ENCODE measurements at places on chromosomes 6 and 20.

- no peak for DNase-seq
Measured at GRCh38 chr20:58623579-58624473, 27.3 kb upstream of the STX16 start.

DNA sequence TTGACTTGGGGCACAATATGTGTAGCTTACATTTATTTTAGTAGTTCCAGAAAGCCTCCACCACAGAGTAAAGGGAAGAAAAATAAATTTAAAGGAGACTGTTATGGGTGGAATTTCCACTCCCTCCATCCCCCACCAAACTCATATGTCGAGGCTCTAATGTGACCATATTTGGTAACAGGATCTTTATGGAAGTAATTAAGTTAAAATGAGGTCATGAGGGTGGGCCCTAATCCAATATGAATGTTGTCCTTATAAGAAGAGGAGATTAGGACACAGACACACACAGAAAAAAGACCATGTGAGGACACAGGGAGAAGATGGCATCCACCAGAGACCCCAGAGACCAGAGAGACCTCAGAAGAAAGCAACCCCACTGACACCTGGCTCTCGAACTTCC, 189.7 kb downstream of the EDN1 start:
- no peak for DNase-seq

GRCh38 chr20:25224941-25225340, 22.9 kb upstream of the PYGB start:
- DNase-seq = no peak

DNA sequence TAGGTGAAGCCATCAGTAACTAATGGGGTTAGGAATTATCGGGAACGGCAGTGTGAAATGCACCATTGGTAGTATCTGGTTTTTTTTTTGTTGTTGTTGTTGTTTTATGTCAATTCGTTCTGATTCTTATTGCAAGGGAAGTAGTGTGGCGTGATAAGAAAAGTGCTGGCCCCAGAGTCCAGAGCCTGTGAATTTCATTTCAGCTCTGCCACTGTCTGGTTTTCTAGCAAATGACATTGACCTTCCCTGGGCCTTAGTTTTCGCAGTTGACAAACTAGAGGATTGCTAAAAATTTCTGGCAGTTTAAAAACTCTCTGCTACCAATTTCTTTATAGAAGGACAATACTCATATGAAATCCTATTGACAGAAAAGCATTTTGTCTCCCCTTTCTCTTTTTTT, 161.6 kb downstream of the AIG1 start:
- no peak for DNase-seq

DNA sequence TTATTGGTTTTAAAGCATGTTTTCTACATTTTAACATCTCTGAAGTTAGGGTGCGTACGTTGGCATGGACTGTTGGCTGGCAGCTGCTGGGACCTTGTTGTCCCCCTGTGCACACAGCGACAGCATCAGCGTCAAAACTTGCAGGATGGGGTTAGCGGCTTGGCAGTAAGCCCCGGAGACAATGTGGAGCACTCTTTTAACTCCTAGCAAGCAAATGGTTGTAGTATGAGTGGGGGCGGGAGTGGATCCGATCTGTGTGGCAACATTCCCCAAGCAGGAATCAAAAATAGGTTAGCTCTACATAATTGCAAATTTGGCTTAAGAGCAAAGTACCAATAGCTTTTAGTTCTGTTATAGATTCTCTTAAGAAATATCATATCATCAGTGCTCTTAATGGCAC, 70.1 kb downstream of the NRN1 start:
- no peak for DNase-seq

DNA sequence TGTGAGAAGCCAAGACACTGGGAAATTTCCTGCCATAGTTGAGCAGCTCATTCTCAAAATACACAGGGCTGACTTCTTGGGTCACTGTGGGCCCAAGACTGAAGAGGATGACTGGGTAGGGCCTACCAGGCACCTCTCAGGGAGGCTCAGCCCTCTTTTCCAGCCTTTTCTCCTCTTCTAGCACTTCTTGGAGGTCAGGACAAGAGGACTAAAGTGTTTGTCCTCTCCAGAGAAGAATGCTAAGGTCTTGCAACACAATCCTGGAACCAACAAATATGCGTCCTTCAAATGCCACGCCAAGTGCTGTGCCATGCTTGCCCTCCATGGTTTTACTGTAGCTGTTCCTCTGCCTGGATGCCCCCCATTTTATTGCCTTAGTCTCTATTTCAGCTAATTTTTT, 3.3 kb upstream of the LRRN4 start:
- DNase-seq = no peak

DNA sequence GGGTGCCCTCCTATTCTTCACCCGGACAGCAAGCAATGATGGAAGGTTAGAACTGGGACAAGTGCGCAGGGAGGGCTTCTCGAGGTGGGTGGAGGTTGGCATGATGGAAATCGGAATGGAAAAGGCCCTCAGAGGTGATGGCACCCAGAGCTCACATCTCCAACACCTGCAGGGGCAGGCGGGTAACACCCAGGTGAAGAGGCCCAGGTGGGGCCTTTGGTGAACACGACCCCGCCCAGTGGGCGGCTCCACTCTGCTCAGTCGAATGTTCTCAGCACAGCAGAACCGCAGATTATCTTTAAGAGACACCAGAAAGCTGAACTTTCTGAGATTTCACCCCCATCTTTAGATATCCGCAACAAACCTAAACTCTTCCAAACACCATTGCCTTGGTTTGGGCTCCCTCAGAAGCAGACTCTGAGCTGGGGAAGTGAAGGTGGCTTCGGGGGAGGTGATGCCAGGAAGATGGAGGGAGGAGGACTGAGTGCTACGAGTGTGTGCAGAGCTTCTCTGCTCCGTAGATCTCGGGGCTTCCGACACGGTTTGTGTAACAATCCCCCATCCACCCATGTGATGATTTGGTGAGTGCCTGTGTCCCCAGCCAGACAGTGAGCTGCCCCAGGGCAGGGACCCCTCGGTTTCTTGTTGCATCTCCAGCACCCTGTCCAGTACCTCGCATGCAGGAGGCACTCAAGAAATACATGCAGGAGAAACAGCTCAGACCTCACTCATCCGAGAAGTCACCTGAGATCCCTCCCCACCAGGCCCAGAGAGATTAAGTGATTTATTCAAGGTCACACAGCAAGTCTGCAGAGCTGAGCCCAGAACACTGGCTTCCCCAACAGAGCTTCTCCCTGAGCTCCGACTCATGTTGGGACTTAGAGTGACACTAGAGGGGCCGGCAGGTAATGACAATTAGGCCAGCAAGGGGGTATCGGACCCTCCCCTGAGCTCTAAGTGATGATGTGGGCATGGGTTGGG, 45.4 kb downstream of the BPIFB1 start:
- no peak for DNase-seq

DNA sequence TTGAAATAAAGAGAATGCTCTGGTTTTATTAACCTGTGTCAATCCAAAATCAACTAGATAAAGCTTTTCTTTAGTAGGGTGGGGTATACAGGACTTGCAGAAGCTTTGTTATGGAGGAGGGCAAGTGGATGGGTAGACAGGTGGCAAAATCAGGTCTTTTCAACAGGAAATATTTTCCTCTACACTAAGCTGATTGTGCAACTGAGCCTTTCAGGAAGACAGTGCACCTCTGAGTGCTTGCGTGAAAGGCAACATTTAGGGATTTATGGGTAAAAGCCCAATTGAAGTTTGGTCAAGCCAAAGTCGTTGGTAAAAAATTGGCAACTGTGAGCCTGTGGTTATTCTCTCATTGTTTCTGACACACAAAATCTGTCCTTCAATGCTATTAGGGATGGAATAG, 23.8 kb upstream of the TUBB2A start:
- DNase-seq = no peak
